ENCODE measurements at places on chromosomes 2 and 18. TPM values are rescaled to one million over a fixed set of nuclear protein-coding genes. Genes with fewer than 3 reads are reported as not detected.

DNA sequence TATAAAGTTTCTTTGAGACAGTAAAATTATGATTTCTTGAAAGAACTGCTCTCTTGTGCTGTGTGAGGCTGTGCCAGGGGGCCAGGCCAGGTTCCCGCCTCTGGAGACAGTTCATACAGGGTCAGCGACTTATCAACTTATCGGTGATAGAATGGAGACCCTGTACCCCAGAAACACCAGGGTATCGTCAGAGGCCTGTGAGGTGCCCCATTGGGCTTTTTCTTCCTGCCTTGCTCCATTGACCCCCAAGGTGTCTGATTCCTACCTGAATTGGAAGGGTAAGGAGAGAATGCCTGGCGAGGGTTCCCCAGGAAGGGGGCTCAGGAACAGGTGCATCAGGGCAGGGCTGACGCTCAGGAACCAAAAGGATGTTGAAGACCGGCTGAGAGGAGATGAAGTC, 4.3 kb downstream of the DLX1 start:
- DNase-seq, result no peak

Gene CD207
- total RNA-seq, result 1.3 TPM

DNA sequence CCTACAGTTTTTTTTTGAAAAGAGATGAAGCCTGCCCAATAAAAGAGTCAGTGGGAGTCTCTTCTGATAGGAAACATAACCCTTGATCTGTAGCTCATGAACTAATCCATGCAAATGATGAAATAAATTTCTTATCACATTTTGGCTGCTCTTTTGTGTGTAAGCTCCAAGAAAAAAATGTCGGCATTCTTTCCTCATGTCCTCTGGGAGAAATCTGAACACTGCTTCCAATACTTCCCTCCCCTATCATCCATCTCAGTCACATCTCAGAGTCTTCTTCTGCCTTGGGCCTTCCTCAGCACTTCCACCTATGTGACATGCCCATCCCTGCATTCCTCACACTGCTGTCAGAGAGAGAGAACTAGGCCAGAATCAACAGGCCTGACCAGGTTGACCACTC, 395.7 kb upstream of the ST6GAL2 start:
- DNase-seq, result no peak

GRCh38 chr18:62839874-62840713, 124.8 kb downstream of the PHLPP1 start:
- no peak for DNase-seq

Gene CFC1
- not detected for total RNA-seq

- no peak for DNase-seq
Observed at GRCh38 chr2:42464631-42465030, 29.2 kb downstream of the KCNG3 start.

GRCh38 chr18:37322492-37323035, 243.0 kb downstream of the CELF4 start:
- DNase-seq, result no peak

GRCh38 chr2:237315829-237316225, 98.1 kb downstream of the COL6A3 start:
- no peak for DNase-seq

- DNase-seq, result no peak
Observed at GRCh38 chr2:189267925-189268579, 88.5 kb upstream of the COL5A2 start.

GRCh38 chr2:106189764-106190468, 4.2 kb downstream of the UXS1 start:
- no peak for DNase-seq

Gene IL1F10
- total RNA-seq, result not detected

Gene UGT1A7
- 7.7 TPM for total RNA-seq

GRCh38 chr18:22841840-22842239, 91.3 kb upstream of the RBBP8 start:
- no peak for DNase-seq

- DNase-seq, result no peak
Observed at GRCh38 chr2:121826036-121826435, 70.6 kb downstream of the TSN start.

GRCh38 chr2:158714420-158714819, 80.7 kb upstream of the DAPL1 start:
- DNase-seq, result no peak

DNA sequence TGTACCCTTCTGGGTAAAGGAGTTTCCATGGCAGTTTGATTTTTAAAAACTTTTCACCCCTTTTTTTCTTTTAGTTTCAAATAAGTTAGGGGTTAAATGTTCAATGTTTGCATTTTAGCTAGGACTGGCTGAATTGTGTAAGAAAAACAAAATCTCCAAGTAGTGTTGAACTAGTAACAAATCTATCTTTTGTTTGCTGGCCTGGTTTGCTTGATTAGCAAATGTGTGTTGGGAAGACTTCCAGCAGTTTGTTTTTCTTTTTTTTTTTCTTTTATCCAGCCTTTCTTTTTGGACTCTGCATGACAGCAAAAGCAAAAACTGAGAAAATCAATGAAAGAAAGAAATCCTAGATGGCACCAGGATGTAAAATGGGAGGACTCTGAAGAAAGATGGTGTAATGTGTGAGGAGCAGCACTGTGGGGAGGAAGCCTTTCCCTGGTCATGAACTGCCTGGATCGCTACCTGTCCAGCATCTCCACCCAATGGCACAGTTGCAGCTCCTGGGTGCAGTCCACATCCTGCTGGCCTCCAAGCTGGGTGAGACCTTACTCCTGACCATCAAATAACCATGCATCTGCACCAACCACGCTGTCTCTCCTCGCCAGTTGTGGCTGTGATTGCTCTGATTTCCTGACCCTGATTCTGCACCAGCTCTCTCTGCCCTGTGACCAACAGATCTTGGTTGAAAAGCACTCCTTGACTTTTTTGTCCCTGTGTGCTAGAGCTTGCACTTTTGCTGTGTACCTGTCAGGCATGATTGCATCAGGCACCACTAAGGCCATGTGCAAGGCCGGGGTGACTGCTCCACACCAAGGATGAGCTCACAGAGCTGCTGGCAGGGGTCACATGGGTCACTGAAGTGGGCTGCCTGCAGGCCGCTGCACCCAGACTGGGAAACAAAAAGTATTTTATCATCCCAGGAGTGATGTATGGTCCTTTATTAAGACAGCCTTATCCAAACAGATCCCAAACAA, 71.2 kb upstream of the ZNF236 start:
- DNase-seq, result peak; percentile 36

DNA sequence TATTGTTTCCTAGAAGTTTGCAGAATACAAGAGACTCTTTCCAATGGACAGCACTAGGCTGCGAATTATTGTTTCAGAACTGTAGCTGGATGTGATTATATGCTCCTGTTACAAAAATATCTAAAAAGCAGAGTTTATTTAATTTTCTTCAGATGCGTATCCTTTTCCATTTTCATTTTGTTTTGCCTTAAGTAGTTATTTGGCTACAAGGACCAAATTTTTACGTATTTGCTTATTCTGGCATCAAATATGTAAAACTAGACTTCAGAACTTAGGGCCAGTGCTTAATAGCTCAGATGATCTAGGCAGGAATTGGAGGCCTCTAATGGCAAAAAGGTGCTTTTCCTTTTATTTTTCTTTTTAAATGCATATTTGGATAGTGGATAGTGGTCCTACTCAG, 18.7 kb downstream of the MEP1B start:
- DNase-seq, result no peak

- no peak for DNase-seq
Observed at GRCh38 chr18:6598657-6599056, 130.9 kb upstream of the ARHGAP28 start.

DNA sequence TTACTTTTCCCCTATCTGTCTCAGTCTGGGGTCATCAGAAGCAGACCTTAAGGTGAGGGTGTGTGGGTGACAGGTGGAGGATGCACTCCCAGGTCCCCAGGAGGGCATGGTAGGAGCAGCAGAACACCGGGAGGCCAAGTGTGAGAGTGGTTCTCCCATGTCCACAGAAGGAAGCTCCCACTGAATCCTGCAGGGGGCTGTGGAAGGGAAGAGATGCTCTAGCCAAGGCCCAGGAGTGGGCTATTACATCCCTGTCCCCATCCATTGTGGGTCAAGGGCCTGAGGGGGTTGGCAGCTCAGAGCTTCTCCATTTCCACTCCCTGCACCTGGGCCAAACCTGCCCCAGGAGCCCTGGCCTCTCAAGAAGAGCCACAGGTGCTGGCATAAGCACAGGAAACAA, 86.4 kb upstream of the KCNE4 start:
- no peak for DNase-seq

GRCh38 chr2:196935432-196935831, 8.9 kb upstream of the PGAP1 start:
- no peak for DNase-seq

Gene ACTG2
- total RNA-seq, result 918 TPM

GRCh38 chr2:222404151-222404905, 20.0 kb upstream of the SGPP2 start:
- DNase-seq, result no peak

Gene UGGT1
- 61.1 TPM for total RNA-seq
